ENCODE measurements at places on chromosomes 3 and 15.

- no peak for DNase-seq
Measured at GRCh38 chr3:126987596-126987995, 4.7 kb downstream of the PLXNA1 start.

GRCh38 chr15:35519541-35520149 is 26.3 kb downstream of the DPH6 start:
- no peak for DNase-seq

DNA sequence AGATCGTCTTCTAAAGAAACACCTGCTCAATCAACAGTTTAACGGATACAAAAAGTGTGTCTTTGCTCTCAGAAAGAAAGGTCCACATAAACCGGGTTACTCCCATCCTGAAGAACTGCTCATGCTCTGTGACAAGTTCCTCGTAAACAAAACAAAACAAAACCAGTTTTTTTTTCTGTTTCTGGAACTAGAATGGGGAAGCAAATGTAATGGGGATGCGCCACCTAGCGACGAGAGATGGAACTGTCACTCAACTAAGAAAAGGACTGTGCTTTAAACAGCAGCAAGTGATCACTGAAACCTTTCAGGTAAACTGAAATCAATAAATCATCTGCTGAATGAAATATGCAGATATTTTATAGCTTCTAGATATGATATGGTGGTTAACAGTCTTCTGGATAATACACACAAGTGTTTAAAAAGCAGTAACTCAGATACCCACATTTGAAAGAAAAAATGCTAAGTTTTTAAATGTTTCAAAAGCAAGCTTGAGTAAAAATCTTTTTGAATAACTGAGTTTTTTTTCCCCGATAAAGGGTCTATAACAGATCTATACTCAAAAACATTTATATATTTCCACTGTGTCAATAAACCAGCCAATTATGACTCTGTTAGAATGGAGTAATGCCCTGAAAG is 10.9 kb downstream of the TM2D3 start:
- DNase-seq = peak; percentile 52

- DNase-seq = no peak
Measured at GRCh38 chr15:56752986-56753385, 19.7 kb upstream of the ZNF280D start.

DNA sequence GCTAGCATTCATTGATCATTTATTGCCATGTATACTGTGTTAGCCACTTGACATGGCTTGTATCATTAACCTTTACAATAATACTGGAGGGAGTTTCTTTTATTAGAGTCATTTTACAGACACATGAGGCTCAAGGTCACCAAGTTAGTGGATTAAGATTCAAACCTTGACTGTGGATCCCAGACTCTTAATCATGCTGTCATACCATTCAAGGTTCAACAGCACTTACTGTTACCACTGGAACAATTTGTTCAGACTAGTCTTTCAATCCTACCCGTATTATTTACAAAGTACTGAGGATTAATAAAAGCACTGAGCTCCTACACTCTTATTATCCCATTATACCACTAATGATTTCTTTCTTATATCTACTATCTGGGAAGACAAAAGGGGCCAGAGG is 1.2 kb downstream of the COX17 start:
- DNase-seq = no peak

- no peak for DNase-seq
Measured at GRCh38 chr3:37147666-37148065, 26.7 kb downstream of the LRRFIP2 start.

DNA sequence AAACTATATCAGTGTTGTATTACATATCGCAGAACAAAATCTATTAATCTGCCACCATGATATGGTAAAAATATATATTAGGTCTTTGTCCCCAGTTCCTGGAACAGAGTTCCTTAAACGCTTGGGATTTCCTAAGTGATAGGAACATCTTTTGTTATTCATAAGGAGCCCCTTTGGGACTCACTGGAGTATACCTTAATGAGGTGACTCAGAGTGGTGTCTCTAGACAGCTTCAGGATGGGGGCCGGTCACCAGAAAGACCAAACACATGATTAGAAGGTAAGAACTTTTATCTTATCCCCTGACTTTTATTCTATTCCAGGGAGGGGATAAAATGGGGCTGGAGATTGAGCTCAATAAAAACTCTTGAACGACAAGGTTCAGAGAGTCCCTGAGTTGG is 12.3 kb upstream of the CHCHD6 start:
- DNase-seq = no peak

- no peak for DNase-seq
Measured at GRCh38 chr3:46202535-46202934, 5.6 kb downstream of the CCR1 start.

DNA sequence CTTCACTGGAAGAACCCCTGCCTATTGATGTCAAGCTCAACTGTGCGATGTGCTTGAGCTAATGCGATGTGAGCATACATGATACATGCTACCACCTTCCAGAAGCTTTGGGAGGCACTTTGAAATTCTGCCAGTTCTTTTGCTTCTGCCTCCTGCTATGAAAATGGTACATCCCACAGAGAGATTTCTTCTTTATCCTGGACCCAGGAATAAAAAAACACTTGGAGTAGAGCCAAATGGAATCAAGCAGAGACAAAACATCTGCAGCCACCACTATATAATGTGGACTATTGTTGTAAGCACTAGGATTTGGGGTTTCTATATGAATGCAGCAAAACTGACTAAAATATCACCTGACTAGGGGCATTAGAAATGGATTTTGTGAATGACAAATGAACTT is 119.9 kb upstream of the GAP43 start:
- DNase-seq = no peak

GRCh38 chr3:189040656-189041335 is 131.0 kb upstream of the TPRG1 start:
- no peak for DNase-seq

GRCh38 chr15:100714749-100715342 is 112.5 kb downstream of the ASB7 start:
- no peak for DNase-seq

DNA sequence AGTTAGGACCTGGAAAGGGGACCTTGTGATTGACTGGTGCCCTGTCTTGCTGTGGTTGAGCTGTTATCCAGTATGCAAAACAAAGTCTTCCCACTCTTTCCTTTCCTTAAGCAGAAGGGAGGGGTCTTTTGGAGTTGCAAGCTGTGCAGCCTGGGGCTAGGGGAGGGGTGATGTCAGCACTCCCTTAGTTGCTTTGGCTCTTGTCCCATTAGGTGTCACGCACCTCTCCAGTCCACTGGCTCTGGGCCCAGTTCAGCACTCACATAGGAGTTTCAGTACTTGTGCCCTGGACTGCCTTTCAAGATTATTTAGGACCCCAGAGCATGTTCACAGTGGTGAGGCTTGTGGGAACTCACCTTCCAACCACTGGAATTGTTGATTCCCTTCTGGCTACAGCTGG is 238.5 kb downstream of the DOCK3 start:
- DNase-seq = no peak

- no peak for DNase-seq
Measured at GRCh38 chr3:58179235-58180098, 31.3 kb downstream of the DNASE1L3 start.

- no peak for DNase-seq
Measured at GRCh38 chr15:57861034-57861638, 154.6 kb downstream of the POLR2M start.

DNA sequence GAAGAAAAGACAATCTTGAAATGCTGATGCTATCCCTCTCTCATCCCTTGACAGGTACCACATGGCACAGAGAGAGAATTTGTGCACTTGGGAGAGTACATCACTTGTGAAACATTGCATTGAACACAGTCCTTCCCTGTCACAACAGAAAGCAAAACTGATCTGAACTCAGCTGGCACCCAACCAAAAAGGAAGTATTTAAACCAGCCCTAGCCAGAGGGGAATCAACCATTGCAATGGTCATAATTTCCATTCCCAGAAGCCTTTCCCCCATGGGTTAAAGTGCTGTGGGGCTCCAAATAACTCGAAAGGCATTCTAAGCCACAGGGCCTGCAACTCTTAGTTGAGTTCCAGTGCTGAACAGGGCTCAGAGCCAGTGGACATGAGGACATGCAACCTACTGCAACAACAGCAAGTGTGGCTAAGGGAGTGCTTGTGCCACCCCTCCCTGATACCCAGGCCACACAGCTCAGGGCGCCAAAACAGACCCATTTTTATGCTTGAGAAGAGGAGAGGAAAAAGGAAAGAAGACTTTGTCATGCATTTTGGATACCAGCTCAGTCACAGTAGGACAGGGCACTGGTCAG is 530.8 kb upstream of the BCHE start:
- DNase-seq = no peak

DNA sequence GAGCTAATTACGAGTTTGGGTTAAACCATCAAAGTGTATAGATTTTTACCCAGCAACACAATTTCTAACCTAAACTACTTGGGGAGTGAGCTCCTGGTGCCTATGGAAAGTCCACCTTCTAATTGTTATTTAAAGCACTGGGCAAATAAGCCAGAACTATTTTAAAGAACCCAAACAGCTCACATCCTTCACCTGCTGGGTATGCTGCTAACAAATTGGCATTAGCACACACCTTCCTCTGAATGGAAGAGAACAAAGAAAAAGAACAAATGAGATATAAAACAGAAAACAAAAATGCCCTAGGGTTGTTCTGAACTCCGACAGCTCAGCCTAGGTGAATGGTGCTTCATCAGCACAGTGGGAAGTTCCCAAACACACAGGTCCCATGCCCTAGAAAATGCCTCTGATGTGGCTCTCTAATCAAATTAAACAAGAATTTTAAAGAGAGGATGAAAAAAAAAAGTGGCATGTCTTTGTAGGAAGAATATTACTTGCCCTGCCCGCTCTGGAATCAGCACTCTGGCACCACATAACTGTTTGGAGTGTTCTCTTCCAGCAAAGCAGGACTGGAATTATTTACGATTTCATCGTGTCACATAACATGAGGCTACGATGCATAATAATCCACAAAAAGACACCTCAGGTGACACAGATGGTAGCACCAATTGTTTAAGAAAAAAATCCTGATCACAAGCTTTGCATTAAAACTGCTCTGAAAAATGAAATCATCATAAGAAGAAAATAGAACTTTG is 334.4 kb downstream of the GBE1 start:
- no peak for DNase-seq

DNA sequence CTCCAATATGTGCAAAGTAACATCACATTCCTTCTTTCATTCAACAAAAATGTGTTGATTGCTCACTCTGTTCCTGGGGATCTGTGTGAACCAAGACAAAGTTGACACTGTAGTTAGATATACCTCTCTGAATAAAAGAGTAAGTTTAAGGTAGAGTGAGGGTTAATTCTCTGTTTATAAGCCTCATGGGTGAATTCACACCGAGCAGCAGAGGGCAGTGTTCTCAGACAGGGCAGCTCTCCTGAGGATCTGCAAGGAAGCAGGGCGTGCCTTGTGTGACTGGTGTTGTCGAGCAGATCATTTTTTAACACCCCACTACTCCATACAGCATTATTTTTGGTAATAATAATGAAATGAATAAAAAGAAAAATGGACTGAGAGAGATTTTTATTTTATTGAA is 34.4 kb downstream of the PAQR9 start:
- peak; percentile 19 for DNase-seq

DNA sequence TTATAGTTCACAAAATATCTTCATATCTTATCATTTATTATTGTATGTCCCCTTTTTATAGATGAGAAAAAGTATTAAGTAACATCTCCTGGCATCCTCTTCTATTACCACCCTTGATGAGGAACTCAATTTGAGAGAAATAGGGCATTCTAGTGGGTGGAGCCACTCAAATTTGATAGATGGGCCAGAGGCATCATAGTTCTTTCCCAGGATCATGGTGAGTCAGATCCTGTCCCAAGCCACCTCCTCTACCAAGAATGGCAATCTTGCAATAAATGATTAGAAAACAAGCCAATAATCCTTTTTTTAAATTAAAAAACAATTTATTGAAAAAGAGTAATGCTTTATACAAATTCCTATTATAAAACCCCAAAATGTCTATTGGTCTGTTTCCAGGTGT is 16.8 kb downstream of the CLDN1 start:
- no peak for DNase-seq

DNA sequence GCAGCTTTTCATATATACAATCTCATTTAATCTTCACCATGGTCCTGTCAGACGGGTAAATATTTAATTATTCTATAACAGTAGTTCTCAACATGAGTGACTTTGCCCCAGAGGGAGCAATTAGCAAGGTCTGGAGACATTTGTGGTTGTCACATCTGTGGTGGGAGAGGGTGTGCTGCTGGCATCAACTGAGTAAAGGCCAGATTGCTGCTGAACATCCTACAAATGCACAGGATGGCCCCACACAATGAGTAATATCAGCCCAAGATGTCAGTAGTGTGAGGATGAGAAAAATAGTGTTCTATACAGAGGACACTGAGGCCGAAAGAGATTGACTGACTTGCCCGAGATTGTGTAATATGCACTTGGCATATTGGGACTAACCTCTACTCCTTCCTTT is 156.0 kb downstream of the AGBL1 start:
- DNase-seq = no peak

DNA sequence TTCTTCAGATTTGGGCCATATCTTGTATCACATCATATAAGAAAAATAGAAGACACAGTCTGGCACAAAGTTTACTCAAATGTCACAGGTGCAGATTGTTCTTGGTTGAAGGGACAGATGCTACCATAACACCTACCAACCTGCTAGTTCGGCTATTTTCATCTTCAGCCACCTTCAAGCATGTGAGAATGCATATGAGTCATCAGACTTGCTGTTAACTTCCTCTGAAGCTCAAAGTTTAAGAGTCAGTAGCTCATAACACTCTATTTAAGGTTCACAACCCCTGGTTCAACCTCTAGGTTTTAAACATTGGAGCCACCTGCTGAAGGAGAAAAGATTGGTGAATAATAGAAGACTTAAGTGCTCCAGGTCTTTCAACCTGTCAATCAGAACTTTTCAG is 522.8 kb downstream of the NLGN1 start:
- DNase-seq = no peak

GRCh38 chr3:97871186-97871585 is 49.4 kb downstream of the CRYBG3 start:
- DNase-seq = no peak

DNA sequence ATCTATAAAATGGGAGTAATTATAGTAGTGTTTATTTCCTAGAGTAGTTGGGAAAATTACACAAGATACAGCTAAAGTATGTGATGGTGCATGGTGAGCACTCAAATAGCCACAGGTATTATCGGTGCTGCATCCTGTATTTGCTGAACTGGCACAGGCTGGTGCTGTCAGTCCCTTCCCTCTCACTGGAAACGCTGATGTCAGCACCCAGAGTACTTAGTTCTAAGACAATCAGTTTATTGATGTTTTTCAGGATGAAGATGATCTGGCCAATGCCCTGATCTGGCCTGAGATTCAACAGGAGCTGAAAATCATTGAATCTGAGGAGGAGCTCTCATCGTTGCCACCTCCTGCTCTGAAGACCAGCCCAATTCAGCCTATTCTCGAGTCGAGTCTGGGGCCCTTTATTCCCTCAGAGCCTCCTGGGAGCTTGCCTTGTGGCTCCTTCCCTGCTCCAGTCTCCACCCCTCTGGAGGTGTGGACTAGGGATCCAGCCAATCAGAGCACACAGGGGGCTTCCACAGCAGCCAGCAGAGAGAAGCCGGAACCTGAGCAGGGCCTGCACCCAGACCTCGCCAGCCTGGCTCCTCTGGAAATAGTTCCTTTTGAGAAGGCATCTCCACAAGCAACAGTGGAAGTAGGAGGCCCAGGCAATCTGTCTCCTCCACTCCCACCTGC is 49.7 kb downstream of the TMEM39A start:
- no peak for DNase-seq

GRCh38 chr3:169781209-169781855 is 8.1 kb downstream of the MYNN start:
- no peak for DNase-seq
